ENCODE measurements at places on chromosomes 11 and 22.

DNA sequence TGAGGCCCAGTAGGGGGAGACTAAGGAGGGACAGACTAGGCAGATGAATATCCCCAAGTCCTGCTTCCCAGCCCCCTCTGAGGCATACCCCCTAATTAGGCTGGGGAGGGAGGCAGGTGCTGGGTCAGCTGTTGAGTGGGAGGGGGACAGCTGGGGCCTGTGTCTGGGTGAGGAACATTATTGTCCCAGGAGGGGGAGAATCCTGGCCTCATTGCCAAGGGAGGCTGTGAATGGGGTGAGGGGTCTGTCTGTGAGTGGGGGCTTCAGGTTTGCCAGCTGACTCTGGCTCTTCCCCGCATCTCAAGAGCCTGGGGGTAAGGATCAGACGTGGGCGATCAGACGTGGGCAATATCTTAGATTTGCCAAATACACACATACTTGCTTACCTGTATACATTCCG lies 2.1 kb downstream of the INPPL1 start:
- DNase-seq: no peak
- H3K27ac ChIP-seq: no peak overlapping the region
- H3K4me3 ChIP-seq: no peak overlapping the region

DNA sequence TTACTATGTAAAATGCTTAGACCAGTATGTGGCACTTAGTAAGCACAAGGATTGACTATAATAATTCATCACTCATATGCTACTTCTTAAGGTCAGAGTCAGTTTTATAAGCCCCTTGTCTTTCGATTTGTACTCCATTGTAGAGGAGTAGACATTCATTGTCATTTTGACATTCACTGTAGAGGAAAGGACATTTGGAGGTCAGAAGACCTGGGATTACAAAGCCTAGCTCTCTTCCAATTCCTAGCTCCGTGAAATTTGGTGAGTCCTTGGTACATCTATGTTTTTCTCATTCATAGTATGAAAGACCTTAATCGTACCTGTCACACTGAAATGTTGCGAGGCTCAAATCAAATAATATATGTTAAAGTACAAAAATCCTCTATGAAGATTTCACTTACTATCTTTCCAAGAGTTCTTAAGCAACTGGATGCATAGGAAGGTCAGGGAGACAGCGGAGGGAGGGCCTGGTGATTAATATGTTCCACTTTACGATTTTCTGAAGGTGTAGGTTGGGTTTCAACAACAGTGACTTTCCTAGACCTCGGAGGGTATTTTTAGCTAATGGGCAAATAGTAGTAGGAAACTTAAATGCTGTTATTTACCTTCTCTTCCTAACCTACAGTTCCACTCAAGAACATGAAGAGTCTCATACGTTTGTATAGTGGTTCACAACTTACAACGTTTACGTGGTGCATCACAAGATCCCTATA lies 1.4 kb upstream of the EMSY start:
- H3K27ac ChIP-seq: peak overlapping the region; percentile 55
- DNase-seq: no peak
- no peaks in the 10 kb centered on the region for H3K27me3 ChIP-seq
- peaks cover 13% of the 10 kb centered on the region for H3K36me3 ChIP-seq

GRCh38 chr11:2881981-2882375 lies 3.6 kb downstream of the CDKN1C start:
- H3K4me3 ChIP-seq: no peak overlapping the region
- H3K27ac ChIP-seq: no peak overlapping the region
- H3K4me1 ChIP-seq: no peaks in the 10 kb centered on the region

GRCh38 chr22:23387827-23388516 lies 192.1 kb downstream of the IGLL1 start:
- H3K4me1 ChIP-seq: peaks cover 30% of the 10 kb centered on the region
- H3K27ac ChIP-seq: no peak overlapping the region
- H3K4me3 ChIP-seq: no peak overlapping the region
- no peaks in the 10 kb centered on the region for H3K36me3 ChIP-seq

GRCh38 chr11:61587951-61588727 lies 7.3 kb upstream of the SYT7 start:
- no peaks in the 10 kb centered on the region for H3K4me1 ChIP-seq
- DNase-seq: peak; percentile 63

GRCh38 chr11:95699631-95700470 lies 89.7 kb downstream of the FAM76B start:
- no peak overlapping the region for H3K4me3 ChIP-seq
- H3K4me1 ChIP-seq: peaks cover 18% of the 10 kb centered on the region
- H3K36me3 ChIP-seq: no peaks in the 10 kb centered on the region
- H3K27me3 ChIP-seq: 0 out of 2 replicates have a peak, but pooled peaks cover 5% of the 10 kb centered on the region
- H3K27ac ChIP-seq: no peak overlapping the region

GRCh38 chr22:38760477-38761201 lies 4.8 kb upstream of the SUN2 start:
- H3K27me3 ChIP-seq: no peaks in the 10 kb centered on the region
- no peaks in the 10 kb centered on the region for H3K36me3 ChIP-seq
- H3K4me1 ChIP-seq: peaks cover 15% of the 10 kb centered on the region
- H3K27ac ChIP-seq: no peak overlapping the region
- DNase-seq: no peak
- H3K4me3 ChIP-seq: no peak overlapping the region

Data from Karpas-422 (cell line).